Suppressor macrophage (primary cell): ENCODE measurements at places on chromosomes 16 and 17.

DNA sequence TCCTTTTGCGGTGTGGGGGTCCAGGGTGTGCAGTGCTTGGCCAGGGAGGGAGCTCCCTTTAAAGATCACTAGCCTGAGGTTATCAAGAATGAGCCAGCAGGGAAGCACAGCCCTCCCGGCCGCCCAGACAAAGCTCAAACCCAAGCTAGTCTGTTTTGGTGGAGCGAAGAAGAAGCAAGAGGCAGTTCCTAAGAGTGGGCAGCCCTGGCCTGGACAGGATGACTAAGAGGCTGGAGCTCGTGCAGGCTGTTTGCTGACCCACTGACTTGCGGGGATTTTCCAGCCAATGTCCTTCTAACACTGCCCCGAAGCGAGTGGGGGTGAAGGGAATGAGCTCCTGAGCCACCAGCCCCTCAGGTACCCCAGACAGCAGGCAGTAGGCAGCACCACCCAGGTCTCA lies 134.4 kb downstream of the COPRS start:
- DNase-seq = peak; percentile 34

DNA sequence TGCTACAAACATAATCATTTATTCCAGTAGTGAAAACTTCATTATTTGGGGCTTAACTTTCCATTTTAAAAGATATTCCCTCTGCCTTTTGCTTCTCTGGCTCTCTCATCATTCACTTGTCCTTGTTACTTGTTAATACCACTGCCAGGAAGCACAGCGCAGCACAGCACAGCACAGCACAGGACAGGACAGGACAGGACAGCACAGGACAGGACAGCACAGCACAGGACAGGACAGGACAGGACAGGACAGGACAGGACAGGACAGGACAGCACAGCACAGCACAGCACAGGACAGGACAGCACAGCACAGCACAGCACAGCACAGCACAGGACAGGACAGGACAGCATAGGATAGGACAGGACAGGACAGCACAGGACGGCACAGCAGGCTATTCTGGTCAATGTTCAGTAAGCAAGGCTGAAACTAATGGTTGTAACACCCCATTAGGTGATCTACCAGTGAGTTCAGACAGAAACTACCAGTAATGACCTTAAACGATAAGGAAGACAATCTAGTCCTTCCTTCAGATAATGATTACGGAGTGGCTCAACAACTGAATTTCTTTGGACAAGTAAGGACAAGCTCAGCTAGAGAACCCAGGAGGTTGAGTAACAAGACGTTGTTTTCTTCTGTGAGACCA lies 31.9 kb downstream of the COG1 start:
- DNase-seq = no peak

- no peak for DNase-seq
Observed at GRCh38 chr17:787641-788221, 5.6 kb downstream of the MRM3 start.

DNA sequence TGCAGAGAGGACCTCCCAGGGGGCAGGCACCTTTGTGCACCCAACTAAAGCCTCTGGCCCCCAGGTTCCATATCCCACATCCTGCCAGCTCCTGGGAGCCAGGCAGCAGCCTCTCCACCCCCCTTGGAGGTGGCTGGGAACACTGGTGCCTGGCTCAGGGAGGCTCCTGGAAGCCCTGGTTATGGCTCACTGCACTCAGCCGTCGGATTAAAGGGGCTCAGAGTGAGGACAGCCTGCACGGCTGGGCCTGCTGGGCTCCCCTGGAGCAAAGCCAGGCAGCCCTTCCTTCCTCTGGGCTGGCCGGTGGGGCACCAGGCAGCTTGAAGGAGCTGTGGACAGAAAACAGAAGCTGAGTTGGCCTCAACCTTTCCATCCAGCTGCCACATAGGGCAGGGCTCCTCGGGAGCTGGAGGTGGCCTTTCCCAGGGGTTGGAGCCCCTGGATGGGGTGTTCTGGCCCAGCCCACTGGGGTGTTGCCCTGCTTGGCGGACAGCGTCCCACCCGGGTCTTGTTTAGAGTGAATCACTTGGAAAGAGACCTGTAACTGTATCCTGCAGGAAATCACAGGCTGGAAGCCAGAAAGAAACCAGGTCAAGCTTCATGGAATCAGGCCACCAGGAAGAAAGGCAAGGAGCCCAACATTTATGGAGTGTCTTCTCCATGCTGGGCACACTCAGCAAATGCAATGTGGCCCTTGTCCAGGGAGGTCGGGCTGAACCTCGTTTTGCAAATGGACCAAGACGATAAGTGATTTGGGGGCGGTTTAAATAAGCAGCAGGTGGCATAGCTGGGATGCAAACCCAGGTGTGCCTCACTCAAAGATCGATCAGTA lies 253.3 kb downstream of the SOX9 start:
- DNase-seq = no peak

DNA sequence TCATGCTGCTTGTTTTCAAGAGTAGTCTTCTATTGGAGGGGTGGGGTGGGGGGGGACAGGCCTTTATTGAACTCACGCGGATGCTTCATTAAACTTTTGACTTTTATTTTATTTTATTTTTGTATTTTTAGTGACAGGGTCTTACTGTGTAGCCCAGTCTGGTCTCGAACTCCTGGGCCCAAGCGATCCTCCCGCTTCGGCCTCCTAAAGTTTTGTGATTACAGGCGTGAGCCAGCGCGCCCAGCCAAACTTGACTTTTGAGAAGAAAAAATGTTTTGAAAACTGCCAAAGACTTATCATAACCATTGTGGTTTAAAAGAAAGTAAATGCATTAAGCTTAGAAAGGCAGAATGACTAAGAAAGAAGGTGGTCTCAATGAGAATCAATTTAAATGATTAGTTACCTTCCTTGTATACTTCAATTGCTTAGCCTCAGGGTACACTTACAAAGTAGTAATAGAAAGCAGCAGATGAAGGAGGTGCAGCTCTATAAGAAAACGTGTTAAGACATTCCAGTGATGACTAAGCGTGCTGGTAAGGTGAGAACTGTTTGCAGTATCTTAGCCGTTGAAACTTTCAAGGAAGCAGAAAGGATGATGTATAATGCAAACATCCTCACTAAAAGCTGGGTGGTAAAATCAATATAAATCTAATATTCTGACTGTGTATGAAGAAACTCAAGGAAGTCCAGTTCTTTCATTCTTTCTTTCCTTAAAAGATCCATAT lies 1.2 kb downstream of the AP2B1 start:
- DNase-seq = no peak

DNA sequence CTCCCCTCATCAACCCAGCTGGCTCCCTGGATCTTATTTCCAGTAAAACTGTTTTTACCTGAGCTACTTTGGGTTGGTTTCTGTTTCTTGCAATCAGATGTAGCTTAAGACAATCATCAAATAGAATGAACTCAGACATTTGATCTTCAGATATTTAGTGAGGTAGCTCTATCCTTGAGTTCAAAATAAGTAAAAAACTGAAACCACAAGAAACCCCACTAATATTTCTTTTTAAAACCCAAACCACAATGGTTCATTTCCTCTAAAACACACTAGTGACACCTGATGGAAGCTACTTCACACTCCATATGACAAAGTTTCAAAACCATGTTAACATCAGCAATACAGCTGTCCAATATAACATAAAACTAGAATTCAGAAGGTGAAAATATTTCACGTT lies 37.8 kb downstream of the CACNG1 start:
- DNase-seq = no peak

DNA sequence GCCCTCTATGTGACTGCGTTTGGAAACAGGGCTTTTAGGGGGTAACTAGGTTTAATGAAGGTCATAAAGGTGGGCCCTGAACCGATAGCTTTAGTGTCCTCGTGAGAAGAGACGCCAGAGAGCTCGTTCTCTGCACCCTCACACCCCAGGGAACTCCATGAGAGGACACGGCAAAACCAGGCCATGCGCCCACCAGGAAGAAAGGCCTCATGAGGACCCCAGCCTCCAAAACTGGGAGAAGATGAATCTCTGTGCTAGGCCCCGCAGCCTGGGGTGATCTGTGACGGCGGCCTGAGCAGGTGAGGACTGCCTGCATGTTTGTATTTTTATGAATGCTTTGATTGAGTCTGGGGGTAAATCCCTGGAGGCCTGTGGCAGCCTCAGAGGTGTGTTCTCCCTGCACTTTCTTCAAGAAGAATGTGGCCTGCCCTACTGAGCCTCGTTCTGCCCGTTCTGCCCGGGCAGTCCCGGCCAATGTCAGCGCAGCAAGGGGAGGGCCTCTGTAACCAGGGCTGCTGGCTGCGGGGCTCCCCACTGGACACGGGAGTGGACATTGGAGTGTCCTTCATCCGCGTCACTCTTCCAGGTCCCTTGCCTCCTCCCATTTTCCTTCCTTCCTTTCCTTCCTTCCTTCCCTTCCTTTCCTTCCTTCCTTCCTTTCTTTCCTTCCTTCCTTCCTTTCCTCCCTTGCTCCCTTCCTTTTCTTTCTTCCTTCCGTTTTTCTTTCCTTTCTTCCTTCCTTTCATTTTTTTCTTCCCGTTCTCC lies 6.8 kb upstream of the RNF213 start:
- DNase-seq = no peak

DNA sequence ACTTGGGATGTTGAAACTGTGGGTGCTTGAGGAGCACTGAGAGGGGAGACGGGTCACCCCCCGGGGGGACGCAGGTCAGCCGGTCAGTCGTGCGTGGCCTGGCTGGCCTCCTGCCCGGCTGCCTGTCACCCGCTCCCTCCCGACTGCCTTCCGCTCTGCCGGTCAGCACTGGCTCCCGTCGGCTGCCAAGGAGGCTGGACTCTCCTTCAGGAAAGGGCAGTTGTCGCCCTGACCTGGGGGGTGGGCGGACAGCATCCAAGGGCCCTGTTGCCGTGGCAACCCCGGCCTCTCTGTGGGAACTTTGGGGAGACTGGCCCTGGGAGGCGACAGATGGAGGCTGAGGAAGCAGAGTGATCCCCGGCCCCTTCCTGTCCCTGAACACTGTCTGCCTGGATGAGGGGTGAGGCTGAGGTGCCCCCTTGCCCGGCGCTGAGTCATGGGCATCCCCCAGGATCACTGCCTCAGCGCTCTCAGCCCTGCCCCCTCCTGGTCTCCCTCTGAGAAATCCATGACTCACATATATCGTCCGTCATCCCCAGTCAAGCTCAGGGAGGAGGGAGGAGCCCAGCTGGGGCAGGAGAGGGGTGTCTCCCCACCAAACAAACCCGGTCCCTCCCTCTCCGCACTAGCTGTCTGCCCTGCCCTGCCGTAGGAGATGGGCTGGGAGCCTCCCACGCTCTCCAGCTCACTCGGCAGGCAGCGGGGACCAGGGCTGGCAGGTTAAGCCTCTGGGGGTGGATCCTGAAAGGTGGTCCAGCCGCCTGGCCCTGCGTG lies at the start of gene ADGRG1:
TSS of gene ADGRG1 (plus strand) at position 623 of the 774 bp plus-strand sequence. CDS start 21,658 bp downstream, outside the sequence.
- peak; percentile 62 for DNase-seq

DNA sequence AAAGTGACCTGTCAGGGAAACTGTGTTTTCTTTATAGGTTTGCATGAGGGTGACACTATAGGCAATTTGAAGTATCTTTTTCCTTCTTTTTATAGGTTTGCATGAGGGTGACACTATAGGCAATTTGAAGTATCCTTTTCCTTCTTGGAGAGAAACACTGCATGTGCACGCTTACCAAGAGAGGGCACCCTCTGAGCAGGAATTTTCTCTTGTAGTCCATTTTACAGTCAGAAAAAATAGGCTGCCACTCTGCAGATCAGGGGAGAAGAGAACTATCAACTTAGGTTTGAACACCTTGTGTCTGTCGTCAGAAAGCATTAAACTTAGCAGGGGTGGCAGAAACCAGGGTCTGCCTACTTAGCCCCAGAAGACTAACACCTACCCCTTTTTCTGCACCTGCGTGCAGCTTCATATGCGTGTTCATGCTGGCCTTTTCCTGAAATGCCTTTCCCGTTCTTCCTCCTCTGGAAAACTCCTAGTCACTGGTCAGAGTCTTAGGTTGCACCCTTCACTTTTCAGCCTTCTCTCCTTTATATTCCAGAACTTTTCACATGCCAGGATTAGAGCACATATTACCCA lies 16.4 kb upstream of the SMIM36 start:
- peak; percentile 59 for DNase-seq

DNA sequence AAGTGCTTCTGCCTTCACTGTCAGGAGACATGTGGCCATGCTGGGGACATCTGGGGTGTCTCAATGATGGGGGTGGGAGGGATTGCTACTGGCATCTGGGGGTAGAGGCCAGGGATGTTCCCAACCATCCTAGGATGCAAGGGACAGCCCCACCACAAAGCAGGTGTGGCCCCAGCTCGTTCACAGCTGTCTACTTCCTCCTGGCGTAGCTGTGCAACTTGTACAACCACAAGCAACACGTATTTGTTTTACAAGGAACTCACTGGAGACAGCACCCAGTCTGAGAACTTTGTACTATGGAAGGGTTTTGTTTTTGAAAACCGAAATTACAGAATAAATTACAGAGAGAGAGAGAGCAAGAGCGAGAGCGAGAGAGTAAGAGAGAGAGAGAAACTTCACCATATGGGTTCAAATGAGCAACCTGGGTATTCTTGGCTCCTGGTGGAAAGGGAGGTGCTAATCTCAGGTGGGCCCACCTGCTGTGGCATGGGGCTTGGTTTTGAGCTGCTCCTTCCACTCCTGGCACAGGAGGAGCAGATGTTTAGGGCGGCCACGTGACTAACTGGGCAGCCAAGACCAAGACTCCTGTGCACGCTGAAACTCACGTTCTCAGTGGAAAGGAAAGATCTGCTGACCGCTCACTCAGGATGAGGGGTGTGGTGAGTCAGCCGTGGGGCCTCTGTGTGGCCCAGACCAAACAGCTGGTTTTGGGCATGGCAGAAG lies 17.5 kb upstream of the TNFRSF13B start:
- no peak for DNase-seq

DNA sequence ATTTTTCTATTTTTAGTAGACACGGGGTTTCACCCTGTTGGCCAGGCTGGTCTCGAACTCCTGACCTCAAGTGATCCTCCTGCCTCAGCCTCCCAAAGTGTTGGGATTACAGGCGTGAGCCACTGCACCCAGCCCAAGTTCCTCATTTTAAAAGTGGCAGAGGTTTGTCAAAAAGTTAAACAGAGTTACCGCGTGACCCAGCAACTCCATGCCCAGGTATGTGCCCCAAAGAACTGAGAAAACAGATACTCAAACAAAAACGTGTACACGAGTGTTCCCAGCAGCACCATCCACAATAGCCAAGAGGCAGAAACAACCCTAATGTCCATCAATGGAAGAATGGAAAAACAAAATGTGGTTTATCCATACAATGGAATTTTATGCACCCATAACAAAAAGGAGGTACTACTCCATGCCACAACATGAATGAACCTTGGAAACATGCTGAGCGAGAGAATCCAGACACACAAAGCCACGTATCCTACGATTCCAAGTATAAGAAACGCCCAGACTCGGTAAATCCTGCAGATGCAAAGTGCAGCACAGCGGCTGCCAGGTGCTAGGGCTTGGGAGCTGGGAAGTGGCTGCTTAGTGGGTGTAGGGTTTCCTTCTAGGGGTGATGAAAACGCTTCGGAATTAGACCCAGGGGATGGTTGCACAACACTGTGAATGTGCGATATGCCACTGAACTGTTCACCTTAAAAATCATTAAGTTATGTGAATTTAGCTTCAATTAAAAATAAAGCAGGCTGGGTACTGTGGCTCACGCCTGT lies 24.8 kb downstream of the ADCY9 start:
- DNase-seq = no peak

GRCh38 chr16:56726926-56727325 lies 3.0 kb upstream of the NUP93 start:
- DNase-seq = no peak
